Dorsolateral prefrontal cortex (tissue), 122 donors: ENCODE measurements at places on chromosomes 3 and 15. TPM values are rescaled to one million over a fixed set of nuclear protein-coding genes. Genes with fewer than 3 reads are reported as not detected.

DNA sequence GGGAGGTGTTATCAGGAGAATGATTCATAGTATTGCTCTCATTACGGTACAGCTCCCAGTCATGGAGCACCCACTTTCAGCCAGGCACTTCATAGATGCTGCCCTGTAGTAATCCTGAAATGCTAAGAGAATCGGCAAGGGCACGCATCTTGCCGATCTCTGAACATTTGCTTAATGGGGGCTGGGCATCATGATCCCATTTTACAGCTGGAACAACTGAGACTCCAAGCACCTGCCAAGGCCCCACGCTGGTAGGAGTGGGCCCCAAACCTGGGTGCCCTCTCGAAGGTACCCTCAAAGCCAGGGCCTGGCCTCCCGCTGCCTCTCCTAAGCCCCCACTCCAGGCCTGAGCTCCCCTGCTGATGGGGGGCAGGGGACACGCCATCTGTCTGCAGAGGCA is 47.3 kb downstream of the RPN1 start:
- DNase-seq = no peak

- DNase-seq = no peak
Observed at GRCh38 chr15:72902245-72902918, 118.8 kb upstream of the ADPGK start.

DNA sequence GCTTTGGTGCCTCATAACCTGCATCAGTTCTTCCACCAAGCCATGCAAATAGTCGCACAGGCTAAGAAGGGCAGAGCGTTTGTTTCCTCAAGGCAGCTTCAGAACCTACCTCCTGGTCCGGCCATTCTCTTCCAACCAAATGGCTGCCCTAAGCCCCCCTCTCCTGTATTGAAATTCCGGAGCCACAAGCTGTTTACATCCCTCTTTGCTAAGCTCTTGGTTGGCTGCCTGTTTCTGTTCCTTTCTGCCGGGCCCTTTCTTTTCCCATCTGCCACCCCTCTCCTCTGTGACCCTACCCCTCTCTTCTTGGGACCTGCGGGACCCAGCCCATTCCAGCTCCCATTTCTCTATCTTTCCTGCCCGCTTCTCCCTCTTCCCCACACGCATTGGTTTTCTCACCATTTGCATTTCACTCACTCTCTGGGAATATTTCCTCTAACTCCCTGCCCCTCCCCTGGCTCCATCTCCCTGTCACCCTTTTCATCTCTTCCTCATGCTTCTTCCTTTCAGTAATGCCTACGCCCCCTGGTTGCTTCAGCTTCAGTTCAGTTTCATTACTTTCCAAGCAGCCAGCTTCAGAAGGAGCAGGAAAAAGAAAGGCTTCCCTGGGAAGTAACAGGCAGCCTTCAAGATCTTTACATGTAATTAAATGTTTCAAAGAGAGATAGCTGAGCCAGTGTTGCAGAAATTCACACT is 113.5 kb downstream of the RAB11A start:
- DNase-seq = no peak

Gene CCR3
- not detected for total RNA-seq

Gene ZBED2
- total RNA-seq = not detected

Gene TLR9
- 0.56 TPM for total RNA-seq

Gene NOX5
- total RNA-seq = 1.1 TPM

GRCh38 chr3:134362670-134363380 is 11.4 kb downstream of the AMOTL2 start:
- no peak for DNase-seq

Gene ROPN1B
- total RNA-seq = 0.84 TPM

DNA sequence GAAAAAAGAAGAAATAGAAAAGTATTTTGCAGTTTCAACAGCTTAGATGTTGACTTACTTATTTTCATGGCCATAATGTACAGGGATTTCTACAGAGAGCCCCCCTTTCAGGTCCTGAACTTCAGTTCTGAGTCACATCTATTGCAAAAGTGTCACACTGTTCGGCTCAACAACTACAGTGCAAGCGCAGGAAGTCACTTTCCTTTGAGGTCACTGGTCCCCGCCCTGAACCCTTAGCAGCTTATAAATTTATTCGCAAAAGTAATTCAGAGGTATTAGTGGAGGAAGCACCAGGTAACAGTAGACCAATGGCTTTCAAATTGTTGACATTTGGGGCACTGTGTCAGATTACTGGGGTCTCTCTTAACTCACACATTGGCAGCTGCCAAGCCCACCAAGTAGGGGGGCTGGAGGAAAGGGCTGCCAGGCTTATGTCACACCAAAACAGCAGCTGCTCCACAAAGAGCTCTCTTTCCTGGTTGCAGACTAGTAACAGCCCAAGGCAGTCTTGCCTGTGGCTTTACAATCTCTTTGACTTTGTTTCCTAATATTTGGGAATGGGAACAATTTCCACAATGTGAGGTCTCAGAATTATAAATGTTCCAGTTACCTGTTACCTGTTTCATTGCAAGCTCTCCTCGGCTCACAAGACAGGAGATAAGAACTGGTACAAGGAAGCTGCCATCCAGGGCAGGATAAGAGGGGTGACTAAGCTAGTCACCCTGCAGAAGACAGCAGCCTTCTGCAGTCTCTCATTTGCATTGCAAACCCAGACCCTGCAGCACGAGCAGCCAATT is 130.2 kb upstream of the STRIT1 start:
- DNase-seq = no peak

Gene HDAC11
- total RNA-seq = 87.8 TPM

Gene TERB2
- not detected for total RNA-seq

Gene ST8SIA2
- not detected for total RNA-seq

Gene DENND4A
- total RNA-seq = 54.9 TPM

Gene MCCC1
- 62.2 TPM for total RNA-seq

Gene PRSS50
- total RNA-seq = 0.37 TPM

- no peak for DNase-seq
Observed at GRCh38 chr3:127525373-127525772, 65.2 kb downstream of the TPRA1 start.

GRCh38 chr3:5197022-5197421 is 9.5 kb downstream of the EDEM1 start:
- no peak for DNase-seq

DNA sequence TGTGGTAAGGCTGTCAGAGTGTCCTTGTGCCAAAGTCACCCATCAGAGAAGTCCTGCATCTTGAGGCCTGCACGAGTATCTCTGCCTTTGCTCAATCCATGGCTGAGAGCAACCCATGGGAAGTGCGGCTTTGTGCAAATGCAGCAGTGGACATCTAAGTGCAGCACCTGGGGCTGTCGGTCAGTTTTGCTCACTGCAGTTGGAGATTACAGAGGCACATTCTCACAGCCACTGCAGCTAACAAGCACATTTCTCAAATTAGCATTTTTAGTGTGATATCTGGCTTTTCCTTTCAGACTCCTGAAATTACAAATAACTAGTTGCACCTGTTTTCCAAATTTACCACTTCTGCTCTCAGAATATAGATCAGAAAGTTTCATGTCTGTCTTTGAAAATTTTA is 81.5 kb upstream of the DAZL start:
- DNase-seq = no peak
